Hepatocyte (in vitro differentiated cells): ENCODE measurements at places on chromosomes 11 and 22.

- DNase-seq = peak; percentile 73
Observed at GRCh38 chr11:43576803-43577521, 103.6 kb upstream of the HSD17B12 start.

DNA sequence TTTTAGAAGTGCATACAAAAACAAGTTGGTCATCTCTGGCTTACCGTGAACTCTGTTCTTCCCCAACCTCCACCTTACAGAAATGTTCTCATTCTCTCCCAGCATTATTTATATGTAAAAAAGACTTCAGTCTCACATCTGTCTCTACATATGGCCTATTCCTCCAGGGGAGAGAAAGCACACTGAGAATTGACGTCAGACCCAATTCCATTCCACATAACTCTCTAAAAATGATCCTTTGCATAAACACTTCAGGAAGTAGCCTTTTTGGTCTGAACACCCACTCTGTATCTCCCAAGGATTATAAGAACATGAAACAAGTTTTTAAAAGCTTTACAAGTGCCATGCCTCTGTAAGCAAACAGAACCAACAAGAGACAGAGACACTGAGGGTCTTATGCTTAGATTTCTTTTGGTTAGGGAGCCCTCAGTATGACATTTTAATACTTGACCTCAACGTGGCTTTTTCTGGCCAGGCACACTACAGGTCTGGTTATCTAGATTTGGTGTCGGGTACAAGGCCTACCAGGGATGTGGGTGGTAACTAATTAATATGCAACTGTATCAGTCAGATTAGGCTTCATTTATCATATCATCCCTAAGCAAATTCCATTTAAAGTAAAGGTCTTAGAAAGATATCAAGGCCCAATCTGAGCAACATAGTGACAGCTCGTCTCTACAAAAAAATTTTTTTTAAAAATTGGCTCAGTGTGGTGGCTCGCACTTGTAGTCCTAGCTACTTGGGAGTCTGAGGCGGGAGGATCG lies 48.5 kb upstream of the PPP2R1B start:
- DNase-seq = no peak

GRCh38 chr22:48942698-48943566 lies 884.7 kb downstream of the BRD1 start:
- no peak for DNase-seq

GRCh38 chr11:43948341-43949225 lies 6.1 kb downstream of the C11orf96 start:
- no peak for DNase-seq

DNA sequence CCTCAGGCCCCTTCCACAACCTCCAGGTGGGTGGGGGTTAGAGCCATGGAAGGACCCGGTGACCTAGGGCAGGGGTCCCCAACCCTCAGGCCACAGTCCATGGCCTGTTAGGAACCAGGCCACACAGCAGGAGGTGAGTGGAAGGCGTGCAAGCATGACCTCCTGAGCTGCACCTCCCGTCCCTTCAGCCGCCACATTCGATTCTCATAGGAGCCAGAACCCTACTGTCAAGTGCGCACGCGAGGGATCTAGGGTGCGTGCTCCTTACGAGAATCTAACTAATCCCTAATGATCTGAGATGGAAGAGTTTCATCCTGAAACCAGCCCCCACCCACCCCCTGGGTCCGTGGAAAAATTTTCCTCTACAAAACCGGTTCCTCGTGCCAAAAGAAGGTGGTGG lies 3.6 kb upstream of the KRTAP5-4 start:
- DNase-seq = no peak

GRCh38 chr11:68328374-68329091 lies 16.1 kb downstream of the LRP5 start:
- peak; percentile 68 for DNase-seq

DNA sequence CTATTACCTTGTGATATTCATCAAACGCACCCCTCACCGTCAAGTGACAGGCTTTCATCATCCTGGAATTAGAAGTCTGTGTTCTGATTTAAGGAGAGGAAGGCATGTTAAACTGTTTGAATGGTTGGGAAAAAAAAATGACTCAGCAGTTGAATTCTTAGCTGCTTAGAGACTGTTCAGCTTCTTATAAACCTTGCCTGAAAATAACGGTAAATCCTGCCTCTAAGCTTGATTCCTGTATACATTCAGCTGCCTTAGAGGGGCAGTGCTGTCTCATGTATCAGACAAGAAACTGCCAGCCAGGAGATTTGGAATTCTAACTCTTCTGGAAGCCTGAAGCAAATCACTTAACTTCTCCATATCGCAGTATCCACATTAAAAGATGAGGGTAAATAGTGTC lies 437.4 kb downstream of the JRKL start:
- peak; percentile 66 for DNase-seq

DNA sequence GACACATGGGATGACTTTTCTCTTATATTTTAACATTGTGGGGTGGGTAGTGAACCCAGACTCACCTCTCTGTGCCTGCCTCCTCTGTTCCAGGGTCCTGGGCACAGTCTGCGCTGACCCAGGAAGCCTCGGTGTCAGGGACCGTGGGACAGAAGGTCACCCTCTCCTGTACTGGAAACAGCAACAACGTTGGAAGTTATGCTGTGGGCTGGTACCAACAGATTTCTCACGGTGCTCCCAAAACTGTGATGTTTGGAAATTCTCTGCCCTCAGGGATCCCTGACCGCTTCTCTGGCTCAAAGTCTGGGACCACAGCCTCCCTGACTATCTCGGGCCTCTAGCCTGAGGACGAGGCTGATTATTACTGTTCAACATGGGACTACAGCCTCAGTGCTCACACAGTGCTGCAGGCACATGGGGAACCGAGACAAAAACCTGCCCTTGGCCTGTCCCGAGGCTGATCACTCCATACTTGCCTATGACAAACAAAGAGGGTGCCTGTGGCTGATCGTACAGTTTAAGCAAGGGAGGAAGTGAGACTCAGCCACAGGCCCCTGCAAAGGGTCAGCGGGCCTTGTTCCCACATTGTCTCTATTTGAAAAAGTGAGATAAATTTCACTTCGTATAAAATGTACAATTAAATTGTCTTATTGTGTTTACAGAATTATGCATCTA lies 43.7 kb upstream of the TOP3B start:
- DNase-seq = no peak

DNA sequence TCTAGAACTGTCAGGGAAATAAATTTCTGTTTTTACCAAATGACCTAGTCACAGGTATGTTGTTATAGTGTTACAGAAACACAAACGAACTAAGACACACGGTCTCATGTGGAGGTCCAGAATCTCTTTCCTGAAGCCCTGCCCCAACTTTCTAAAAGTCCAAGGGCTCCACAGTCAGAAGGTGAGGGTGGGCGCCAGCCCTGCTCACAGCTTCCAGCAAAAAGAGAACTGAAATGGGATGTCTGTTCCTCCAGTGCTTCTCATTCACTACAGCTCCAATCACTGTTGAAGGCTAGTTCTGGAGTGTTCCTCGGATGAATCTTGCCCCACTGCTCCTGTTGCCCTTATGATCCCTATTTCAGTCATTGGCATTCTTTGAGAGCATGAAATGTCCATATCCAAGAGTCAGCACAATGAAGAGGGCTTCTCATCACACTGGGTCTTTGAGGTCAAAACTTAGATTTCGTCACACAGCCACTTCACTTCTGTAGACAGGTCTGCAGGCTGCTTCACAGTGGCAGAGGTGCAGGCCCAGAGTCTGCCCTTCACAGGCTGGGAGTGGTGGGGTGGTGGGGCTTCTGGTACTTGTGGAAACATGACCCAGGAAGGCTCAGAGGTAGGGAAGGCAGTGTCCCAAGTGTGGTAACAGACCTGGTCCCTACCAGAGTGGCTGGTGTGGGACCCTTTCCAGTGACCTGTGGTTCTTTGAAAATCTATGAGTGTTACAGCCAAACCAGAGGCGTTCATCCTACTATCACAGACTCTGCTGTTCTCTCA lies 34.9 kb downstream of the FAM181B start:
- DNase-seq = no peak

GRCh38 chr11:58617976-58618557 lies 4.4 kb upstream of the CNTF start:
- no peak for DNase-seq

DNA sequence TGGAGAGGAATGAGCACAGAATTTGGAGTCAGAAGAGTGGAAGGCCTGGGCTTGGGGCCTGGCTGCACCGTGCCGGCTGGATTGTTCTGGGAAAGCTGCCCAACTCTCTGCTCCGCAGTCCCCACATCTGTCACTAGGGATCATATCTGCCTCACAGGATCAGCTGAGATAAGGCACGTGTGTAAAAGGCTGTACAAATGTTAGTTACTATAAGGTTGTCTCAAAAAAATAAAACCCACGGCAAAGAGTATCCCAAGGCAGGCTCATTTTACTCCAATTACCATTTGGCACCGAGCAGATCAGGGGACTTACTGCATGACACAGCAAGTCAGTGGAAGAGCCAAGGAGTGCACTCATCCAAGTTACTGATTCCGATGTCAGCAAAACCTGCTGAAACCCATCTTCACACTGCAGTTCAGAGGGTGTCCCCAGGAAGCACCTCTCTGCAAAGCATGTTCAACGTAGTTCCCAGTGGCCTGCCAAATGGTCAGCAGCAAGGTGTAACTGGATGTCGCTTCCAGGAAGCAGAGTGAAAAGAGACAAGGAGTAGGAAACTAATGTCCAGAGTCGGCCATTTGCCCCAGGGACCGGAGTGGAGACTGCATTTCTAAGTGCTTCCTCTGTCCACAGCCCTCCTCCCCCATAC lies 18.1 kb upstream of the MRTFA start:
- peak; percentile 70 for DNase-seq

DNA sequence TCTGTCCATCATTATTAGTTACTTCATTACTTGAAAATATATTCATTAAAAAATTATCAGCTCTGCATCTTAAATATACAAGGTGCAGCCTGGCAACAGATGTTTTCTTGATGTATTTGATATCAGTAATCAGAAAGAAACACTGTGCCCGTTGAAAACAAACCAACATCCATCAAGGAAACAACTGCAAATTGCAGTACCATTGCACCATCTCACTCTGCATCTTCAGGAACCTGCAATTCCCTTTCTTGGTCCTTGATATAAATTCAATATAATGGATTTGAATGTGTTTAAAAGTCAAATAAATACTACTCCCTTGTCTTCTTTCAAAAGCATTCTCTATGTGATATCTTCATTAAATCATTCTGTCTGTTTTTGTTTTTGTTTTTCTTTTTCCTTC lies 1131.2 kb downstream of the FAM181B start:
- DNase-seq = no peak

GRCh38 chr11:723120-723883 lies 17.3 kb downstream of the EPS8L2 start:
- DNase-seq = peak; percentile 66

DNA sequence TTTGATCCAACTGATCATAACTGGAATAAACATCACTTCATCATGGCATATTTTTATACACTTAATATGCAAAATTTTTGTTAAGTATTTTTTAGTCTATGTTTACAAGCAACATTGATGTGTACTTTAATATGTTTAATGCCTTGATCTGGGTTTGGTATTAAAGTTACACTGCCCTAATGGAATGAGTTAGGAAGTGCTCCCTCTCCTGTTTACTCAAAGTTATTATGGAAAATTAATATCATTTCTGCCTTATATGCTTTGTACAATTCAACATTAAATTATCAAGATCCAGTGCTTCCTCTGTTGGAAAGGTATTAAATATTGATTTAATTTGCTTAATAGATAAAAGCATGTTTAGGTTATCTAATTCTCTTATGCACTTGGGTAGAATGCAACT lies 927.3 kb upstream of the RAG2 start:
- no peak for DNase-seq

DNA sequence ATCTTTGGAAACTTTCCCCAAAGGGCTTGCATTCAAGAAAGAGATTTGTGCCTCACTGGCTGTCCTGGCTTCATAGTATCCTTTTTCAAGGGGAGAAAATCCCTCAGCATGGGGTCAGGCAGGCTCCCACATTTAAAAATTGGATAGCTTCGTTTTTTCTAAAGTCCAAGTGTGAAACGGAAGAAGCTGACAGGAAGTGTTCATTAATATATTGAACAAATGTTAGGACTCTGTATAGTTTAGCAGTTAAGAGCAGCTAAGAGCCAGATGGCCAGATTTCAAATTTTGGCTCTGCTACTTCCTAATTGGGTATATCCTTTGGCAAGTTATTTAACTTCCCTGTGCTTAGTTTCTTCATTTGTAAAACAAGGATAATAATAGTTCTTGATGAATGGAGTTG lies 354.9 kb upstream of the FAT3 start:
- DNase-seq = no peak

GRCh38 chr11:116821050-116821918 lies 1.8 kb downstream of the APOA4 start:
- DNase-seq = no peak

GRCh38 chr11:112587664-112588063 lies 327.0 kb upstream of the PLET1 start:
- no peak for DNase-seq

DNA sequence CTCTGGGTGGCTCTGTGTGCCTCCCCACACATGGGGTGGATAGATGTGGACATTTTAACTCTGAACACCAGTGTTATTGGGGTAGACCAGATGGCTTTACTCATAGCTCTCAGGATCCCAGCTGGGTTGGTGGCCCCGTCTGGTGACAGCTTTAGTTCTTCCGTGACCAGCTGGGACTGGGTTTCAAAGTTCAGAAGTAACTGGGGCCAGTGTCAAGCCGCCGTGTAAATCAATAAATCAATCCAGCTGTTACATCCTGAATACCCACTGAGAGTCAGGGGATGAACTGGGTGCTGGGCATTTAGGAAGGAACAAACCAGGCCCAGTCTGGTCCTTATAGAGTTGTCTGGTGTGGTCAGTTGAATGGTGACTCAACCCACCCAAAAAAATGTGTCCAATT lies 269.4 kb downstream of the CTTN start:
- no peak for DNase-seq

- DNase-seq = no peak
Observed at GRCh38 chr11:95795627-95796295, 5.5 kb downstream of the CEP57 start.

- peak; percentile 35 for DNase-seq
Observed at GRCh38 chr11:6248248-6248647, 9.4 kb downstream of the CNGA4 start.

DNA sequence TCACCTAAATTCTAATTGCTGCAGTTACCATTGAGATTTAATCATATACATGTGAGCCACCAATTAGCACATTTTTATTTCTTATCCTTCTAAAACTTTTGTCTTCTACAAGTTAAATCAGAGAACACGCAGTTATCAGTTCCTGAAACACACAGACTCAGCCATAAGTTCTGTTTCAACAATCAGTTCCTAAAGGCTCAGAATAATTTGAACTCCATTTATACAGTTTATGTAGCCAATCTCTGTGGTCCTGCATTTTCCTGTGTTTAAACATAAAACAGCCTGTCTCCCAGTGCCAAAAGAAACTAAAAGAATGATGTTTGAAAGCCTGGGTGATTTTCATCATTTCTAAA lies 2.9 kb downstream of the PLAAT3 start:
- no peak for DNase-seq

GRCh38 chr11:69192301-69192721 lies 36.6 kb downstream of the SMIM38 start:
- DNase-seq = no peak

GRCh38 chr11:69902337-69902736 lies 83.1 kb upstream of the FGF3 start:
- no peak for DNase-seq
